ENCODE measurements at places on chromosomes 11 and 22.
A peak's percentile ranks its signal among the peaks of the same experiment; 100 is the strongest.

- DNase-seq: no peak
Observed at GRCh38 chr11:516400-516799, 9.4 kb upstream of the RNH1 start.

GRCh38 chr22:37147186-37147990, 2.3 kb downstream of the IL2RB start:
- no peak for DNase-seq

- DNase-seq: no peak
Observed at GRCh38 chr22:39384750-39385480, 14.7 kb upstream of the TAB1 start.

- no peak for DNase-seq
Observed at GRCh38 chr22:23575601-23576000, 4.5 kb downstream of the IGLL1 start.

DNA sequence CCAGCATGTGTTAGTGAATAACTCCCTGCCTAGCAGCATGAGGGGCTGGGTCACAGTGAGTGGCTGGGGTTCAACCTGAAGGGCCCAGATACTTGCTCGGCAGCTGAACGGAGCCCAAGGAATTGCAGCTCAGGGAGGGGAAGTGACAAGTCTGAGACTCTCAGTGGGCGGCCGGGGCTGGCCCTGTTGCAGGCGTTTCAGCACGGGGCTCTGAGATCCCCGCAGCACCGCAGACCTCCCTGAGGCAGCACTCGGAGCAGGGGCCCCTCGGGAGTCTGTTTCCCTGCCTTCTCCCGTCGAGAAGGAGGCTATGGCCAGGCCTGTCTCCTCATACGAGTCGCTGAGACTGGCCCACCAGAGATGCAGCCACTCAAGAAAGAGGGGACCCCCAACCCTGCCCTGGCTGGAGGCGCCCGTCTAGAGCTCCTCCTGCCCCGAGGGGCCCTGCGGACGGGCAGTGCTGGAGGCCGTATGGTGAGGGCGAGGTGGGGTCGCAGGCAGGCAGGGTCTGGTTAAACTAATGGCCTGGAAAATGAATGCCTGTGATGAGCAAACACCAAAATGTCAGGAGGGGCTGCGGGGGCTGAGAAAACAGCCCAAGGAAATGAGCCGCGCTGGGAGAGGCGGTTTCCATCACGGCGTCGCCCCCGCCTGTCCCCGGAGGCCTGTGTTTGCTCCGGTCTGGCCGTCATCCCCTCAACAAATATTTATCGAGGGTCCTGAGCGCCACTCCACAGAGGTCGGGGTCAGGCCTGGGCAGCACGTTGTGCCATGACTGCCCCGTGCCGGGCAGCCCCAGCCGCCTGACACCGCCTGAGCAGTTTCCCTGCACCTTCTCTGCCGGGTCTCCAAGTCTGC, 9.3 kb downstream of the TSSC4 start:
- DNase-seq: no peak

DNA sequence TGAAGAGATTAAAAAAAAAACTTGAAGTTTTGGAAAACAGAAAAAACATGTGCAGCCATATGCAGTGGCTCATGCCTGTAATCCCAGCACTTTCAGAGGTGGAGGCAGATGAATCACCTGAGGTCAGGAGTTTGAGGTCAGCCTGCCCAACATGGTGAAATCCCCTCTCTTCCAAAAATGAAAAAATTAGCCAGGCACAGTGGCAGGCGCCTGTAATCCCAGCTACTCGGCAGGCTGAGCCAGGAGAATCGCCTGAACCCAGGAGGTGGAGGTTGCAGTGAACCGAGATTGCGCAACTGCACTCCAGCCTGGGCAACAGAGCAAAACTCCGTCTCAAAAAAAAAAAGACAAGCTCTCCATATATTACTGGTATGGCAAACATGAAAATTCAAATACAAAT, 7.6 kb downstream of the DLG2 start:
- peak; percentile 56 for DNase-seq

DNA sequence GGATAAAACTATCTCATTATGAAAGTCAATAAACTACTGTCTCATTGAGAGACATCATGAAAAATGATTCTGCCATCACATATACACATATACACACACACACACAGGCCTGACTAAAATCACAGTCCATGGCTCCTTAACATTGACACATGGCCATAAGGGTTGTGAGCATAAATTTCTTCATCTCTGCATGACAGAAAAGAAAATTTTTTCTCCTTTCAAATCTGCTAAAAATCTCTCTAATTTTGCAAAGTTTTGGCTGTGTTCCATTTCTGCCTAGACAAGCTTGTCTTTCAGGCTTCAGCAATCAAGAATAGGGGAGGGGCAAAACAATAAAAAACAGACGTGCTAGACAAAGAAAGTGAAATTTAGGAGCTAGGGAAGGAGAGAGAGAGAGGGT, 324.5 kb downstream of the LRRC4C start:
- no peak for DNase-seq

DNA sequence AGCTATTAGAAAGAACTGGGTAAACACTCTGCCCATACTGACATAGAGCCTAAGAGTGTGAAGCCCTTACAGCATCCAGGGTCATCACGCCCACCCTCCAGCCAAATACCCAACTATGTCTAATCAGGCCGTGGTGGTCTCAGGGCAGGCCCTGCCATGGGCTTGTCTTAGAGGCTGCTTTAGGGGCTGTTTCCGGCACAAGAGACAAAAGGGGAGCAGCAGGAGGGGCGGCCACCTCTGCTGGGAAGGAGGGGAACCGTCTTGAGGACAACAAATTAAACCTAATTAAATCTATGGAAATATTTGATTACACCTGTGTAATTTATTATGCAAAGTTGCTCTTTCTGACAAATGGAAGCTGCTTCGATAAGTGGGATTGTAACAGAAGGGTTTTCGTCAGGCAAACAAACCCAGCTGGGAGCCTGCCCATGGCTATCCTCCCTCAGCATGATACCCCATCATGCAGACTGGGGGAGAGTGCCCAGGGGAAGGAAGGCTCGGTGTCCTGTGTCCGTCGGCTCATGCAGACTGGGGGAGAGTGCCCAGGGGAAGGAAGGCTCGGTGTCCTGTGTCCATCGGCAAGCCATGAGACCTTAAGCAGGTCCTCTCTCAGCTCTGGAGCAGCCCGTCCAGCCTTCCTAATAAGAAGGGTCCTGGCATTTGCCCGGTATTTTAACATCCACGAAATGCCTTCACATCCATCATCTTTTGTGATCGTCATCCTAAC, 163.6 kb upstream of the B3GAT1 start:
- no peak for DNase-seq

- DNase-seq: no peak
Observed at GRCh38 chr22:17063411-17064106, 21.2 kb upstream of the IL17RA start.

GRCh38 chr11:64762674-64763525, 3.1 kb upstream of the PYGM start:
- DNase-seq: no peak

DNA sequence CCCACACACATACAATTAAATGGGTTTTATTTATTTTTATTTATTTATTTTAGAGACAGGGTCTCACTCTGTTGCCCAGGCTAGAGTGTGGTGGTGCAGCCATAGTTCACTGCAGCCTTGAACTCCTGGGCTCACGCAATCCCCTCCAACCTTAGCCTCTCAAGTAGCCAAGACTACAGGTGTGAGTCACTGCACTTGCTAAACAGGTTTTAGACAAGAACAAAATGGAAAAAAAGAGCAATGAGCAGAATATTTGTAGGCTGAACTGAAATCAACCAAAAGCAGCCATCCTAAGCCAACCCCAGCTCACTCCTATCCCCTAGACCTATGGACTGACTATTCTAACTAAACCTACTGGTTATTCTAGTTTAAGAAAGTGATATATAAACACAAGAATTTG, 37.8 kb downstream of the MRE11 start:
- peak; percentile 6 for DNase-seq

- DNase-seq: no peak
Observed at GRCh38 chr11:19077965-19078364, 17.4 kb upstream of the MRGPRX2 start.

GRCh38 chr22:39994566-39995392, at the start of gene FAM83F:
TSS of gene FAM83F (plus strand) at chr22:39994954. CDS start at chr22:39995043, 89 bp downstream.
- peak; percentile 87 for DNase-seq

DNA sequence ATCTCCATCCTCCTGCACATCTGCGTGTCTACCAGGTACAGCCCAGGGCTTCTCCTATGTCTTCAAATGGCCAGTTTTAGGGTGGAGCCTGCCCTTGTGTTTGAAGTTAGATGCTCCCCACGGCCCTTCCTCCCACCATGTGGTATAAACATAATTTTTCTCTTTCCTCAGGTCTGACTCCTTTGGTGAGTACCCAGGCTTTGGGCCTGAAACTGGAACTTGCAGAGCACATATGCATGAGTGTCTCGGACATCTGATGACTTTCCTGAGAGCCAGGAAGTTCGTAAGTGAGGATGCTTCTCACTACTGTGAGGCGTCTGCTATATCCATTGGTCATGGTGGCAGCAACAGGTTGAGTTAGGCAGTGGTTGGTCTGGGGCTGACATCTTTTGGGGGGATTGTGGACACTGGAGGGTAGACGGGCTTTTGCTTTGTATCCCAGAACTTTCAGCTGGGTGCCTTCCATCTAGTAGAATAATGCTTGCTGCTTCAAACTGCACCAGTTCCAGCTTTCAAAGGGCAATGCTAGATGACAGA, 16.2 kb downstream of the CSRP3 start:
- DNase-seq: no peak

DNA sequence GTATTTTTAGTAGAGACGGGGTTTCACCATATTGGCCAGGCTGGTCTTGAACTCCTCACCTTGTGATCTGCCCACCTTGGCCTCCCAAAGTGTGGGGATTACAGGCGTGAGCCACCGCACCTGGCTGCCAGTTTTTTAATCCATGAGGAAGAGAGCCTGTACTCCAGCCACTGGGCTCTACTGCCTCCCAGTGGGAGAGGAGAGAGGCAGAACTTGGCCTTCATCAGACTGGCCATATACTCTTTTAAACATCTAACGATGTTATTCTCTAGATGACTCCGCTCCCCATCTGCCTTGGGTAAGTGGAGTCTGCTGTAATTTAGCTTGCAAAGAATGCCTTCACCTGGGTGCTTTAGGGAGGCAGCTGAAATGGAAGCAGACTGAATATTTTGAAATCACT, 34.6 kb downstream of the SLC6A5 start:
- no peak for DNase-seq

DNA sequence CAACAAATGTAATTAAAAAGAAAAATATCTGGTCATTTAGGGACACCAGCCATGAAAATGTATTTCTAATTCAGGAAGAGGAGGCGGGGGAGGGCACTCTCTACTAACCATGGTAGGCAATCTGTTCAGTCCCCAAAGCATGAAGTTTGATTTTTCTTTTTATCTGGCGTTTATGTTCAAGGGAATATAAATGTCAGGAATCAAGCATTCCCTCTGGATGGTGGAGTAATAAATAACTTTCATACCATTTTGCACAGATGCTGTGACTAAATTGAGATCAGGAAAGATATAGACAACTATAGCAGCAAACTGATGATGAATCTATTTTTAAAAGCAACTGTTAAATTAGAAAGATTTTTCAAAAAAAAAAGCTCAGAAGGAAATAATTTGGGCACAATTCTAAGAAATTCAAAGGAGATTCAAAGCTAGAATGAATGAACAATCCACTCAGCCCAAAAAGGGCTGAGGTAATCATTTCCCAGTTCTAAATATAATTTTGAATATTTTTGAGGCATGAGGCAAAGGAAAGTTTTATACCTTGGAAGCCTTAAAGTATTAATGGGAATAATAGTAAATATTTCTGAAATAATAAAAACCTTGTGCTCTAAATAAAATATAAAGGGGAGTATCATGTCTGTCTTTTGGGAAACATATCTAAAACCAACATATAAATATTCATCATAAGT, 146.4 kb upstream of the POU2AF2 start:
- DNase-seq: no peak

GRCh38 chr11:96642583-96642982, 252.8 kb downstream of the JRKL start:
- DNase-seq: no peak

- DNase-seq: no peak
Observed at GRCh38 chr11:70876685-70877084, 375.7 kb downstream of the SHANK2 start.

DNA sequence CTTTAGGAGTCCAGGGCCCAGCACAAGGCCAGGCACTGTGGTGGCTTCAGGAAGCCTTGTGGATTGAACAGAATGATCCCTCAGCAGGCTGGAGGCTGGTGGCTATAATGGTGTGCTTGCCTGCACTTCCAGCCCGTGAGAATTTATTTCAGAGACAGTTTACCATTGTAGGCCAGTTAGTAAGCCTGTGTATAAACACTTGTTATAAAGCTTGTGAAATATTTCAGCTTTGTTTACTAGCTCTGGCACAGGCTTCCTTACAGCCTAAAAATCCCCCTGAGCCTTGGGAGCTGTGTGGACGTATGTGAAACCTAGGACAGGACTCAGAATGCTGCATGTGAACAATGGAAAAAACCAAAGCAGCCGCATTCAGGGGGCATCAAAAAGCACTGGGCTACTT, 26.6 kb upstream of the ACER3 start:
- DNase-seq: no peak

DNA sequence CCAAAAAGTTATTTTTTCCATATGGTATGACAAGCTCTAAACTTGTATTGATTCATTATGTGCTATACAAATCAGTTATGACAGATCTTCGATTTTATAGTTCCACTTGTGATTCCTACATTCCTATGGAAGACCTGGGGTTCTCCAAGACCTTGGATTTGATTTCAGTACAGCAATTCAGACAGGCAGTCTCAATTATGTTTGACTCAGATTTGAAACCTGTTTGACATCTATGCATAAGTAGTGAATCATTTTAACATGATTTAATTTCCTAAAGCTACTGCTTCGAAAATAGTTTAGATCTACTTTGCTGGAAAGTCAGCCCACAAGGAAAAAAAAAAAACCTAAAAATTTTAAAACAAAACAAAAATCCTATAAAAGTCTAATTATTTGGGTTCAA, 820.4 kb downstream of the LUZP2 start:
- no peak for DNase-seq

- peak; percentile 86 for DNase-seq
Observed at GRCh38 chr11:43905813-43906241, 25.2 kb downstream of the ALKBH3 start.

DNA sequence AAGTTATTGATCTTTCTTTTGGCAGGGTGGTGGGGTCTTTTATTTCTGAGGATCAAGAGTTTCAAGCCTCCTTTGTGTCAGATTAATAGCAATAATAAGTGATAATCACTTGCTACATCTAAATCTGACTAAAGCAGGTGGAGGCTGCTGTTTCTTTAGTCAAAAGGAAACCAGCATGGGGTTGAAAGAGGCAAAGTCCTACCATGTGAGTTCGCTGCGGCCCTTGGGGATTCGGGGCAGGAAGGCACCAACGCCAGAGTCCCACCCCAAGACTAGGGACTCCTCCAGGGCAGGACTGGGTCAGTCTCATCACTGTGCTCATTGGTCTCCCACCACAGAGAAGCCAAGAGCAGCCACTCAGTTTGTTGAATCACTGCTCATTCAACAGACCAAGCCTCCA, 73.0 kb downstream of the TENM4 start:
- no peak for DNase-seq

DNA sequence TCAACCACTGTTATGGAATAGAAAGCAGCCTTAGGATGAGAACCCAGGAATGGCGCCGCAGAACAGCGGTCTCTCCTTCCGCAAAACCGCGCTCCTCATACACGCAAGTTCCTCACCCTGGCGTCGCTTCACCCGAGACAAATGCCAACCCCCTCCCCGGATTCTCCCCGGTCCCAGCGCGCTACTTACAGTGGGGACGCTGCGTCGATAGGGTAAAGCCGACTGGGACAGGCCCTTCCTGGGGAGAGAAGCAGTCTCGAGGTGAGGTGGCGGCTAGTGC, 287 bp downstream of the RPS13 start:
- DNase-seq: no peak

- DNase-seq: no peak
Observed at GRCh38 chr11:27910186-27910931, 197.6 kb downstream of the KIF18A start.

Measured in left lung (tissue), 14 donors.